ENCODE measurements at places on chromosomes 6 and 20. TPM values are rescaled to one million over a fixed set of nuclear protein-coding genes. Genes with fewer than 3 reads are reported as not detected.

The DSE gene
- total RNA-seq: 69.7 TPM

The HEY2 gene
- 0.36 TPM for total RNA-seq

The KHDC1 gene
- 2.1 TPM for total RNA-seq

The RAET1L gene
- not detected for total RNA-seq

The RSPO3 gene
- total RNA-seq: not detected

The CLIC5 gene
- 0.10 TPM for total RNA-seq

The HLA-DOA gene
- not detected for total RNA-seq

The RRBP1 gene
- total RNA-seq: 116 TPM

The LAMA2 gene
- total RNA-seq: 0.84 TPM

The RGS17 gene
- total RNA-seq: 3.2 TPM

The CLVS2 gene
- total RNA-seq: not detected

The ENPP1 gene
- 30.0 TPM for total RNA-seq

The COL19A1 gene
- total RNA-seq: 0.59 TPM

- peak; percentile 12 for DNase-seq
Observed at GRCh38 chr6:2209226-2209809, 36.1 kb downstream of the GMDS start.

DNA sequence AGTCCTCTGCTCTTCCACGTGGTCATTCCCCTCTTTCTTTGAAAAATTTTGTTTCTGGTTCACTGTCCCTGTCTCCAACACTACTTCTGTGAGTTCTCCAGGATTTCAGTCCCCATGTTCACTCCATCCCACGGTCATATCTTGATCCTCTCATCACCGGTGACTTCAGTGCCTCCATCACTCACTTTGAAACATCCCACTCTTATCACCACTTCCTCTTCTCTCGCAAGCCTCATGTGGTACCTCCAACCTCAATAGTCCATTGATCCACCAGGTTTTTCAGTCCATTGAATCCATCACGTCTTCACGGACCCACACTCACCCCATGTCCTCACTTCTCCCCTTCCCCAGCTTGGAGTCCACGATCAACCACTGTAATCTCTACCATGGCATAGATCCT is 64.8 kb downstream of the CARMIL1 start:
- DNase-seq: no peak

DNA sequence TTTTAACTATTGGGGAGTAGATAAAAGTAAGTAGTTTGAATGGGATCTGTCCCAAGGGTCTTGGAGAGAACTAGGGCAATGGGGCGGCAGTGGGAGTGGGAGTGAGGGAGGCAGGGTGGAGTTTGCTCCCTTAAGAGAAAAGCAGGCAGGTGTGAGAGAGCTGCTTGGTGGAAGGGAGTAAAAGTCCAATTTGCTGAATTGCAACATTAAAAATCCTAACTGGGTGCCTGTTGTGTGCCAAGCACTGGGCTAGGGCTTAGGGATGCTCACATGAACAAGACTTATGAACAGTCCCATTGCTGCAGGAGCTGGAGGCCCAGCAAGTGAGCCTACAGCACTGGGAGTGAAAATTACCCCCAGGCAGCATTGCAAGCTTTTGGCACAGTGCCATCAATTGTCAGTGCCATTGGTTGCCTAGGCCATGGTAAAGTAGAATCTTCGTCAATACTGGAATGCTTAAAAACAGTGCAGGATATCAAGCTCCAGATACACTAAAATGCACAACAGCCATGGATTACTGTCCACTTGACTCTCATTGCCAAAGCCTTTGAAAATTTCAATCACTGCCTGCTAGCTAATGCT is 277.7 kb upstream of the JARID2 start:
- no peak for DNase-seq

GRCh38 chr6:139706912-139707311 is 332.5 kb upstream of the CITED2 start:
- no peak for DNase-seq

GRCh38 chr6:4668271-4669179 is 107.7 kb upstream of the CDYL start:
- DNase-seq: peak; percentile 55

- DNase-seq: no peak
Observed at GRCh38 chr6:90221403-90221802, 75.2 kb downstream of the BACH2 start.

- DNase-seq: no peak
Observed at GRCh38 chr6:91633374-91634111, 1046.7 kb upstream of the MAP3K7 start.

GRCh38 chr6:7194657-7195056 is 86.9 kb downstream of the RREB1 start:
- no peak for DNase-seq

- no peak for DNase-seq
Observed at GRCh38 chr6:72783035-72783434, 161.2 kb downstream of the KCNQ5 start.

GRCh38 chr20:34637245-34638038 is 39.5 kb downstream of the PIGU start:
- DNase-seq: peak; percentile 64

DNA sequence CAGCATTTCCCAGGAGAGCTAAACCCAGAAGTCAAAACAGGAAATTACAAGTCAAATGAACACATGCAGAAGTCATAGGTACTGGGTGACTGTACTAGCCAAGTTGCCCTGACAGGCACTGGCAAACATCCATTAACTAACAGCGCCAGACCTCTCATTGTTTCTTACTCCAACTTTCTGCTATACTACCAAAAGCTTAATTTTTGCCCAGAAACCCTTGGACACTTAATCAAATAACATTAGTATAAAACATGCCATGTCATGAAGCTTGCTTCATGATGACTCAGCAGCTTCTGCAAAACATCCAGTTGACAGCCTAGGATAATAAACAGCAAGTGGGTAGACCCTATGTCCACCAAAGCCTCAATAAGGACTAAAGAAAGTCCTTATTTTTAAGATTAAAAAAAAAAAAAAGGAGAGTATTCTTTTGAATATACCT is 3.5 kb downstream of the NUP153 start:
- peak; percentile 74 for DNase-seq

- no peak for DNase-seq
Observed at GRCh38 chr6:136718476-136718875, 73.8 kb downstream of the MAP3K5 start.

GRCh38 chr6:105536961-105537360 is 134.1 kb upstream of the PREP start:
- no peak for DNase-seq

- DNase-seq: no peak
Observed at GRCh38 chr6:147707524-147707923, 199.0 kb downstream of the SAMD5 start.

DNA sequence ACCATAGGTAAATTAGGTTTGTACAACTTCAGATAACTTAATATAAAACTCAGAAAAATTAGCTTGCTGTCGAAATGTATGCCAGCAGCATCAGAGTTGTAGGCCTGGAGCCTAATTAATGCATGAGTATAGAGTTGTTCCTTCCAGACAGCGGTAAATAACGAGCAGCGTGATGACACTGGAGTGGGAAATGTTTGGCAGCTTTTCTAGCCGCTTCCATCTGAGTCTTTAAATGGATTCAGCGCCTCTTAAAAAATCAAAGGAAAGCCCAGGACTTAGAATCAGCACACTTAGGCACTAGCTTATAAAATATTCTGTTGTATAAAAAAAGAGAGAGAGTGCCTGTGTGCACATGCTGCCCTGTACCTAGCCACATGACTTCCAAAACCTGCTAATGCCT is 43.7 kb upstream of the SYNJ2 start:
- DNase-seq: no peak

DNA sequence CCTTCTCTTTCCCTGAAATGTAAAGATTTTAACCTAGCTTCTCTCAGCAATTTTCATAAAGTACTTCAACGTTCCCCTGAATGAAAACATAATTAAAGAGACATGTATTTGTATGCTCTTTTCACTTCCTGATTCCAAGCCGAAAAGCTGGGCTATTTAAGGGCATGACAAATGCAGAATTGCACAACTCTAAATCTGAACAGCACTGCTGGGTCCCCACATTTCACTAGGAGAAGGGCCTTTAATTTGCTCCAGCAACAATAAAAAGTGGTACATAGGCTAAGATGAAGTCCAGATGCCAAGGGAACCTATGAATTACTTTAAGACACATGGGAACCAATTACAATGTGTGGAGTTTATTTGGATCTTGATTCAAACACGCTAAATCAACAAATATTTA is 42.0 kb downstream of the IRAK1BP1 start:
- no peak for DNase-seq

GRCh38 chr6:96876886-96877545 is 20.7 kb downstream of the NDUFAF4 start:
- DNase-seq: no peak

- peak; percentile 52 for DNase-seq
Observed at GRCh38 chr6:132768051-132768517, 10.4 kb upstream of the VNN2 start.

- peak; percentile 91 for DNase-seq
Observed at GRCh38 chr6:131819572-131820124, 11.8 kb downstream of the ENPP1 start.

DNA sequence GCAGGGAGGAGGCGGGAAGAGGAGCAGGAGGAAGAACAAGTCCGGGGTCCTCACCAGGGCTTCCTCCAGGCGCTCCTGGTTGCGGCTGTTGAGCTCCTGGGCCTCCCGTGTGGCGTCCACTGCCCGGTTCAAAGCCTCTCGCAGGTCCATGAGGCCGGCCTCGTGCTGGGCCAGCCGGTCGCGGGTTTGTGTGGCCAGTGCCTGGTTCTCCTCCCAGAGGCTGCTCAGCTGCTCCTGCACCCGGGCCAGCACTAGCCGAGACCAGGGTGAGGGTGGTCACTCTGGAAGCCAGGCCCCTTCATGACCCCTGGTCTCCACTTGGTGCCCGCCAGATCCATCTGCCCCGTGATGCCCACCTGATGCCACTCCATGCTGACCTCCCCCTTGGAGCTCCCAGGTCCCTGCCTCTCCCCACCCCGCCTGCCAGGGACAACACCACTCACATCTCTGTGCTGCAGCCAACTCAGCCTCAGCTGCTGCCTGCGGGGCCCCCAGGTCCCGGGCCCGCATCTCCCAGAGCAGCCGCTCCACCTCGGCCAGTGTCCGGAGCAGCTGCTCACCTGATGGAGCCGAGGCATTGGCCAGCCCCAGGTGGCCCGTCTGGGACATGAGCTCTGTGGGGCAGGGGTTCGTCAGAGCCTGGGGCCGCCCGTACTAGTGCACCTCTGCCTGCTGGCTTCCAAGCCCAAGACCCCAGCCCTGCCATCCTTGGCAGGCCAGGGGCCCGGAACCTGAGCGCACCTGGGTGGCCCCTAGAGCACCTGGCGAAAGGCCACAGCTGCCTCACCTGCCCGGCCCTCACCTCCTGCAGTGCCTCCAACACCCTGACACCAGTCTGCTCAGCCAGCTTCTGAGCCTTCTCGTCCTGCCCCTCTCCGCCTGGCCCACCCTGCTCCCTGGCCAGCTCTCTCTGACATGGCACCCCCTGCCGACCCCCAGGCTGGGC is 15.9 kb downstream of the ADRM1 start:
- peak; percentile 65 for DNase-seq

DNA sequence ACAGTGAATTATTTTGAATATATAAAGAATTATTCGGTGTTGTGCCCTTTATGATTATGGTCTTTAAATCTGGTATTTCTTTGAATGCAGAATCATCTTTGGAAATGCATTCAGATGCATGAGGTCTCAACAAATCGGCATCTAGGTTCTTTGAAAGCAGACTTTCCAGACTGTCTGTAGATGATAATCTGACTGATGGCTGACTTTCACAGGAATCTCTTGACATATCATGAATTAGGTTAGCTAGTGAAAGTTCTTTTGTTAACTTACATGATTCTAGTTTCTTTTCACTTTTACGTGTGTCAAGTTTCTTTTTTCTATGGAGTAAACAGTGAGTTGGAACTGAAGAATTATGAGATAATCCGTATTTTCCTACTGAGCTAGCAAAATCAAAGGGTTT is 17.1 kb downstream of the HBS1L start:
- no peak for DNase-seq

- DNase-seq: peak; percentile 44
Observed at GRCh38 chr6:44128020-44128917, 915 bp downstream of the TMEM63B start.

Data from RPMI7951 (cell line).